ENCODE measurements at places on chromosomes 6 and 20.

GRCh38 chr6:154510144-154510905 lies at the start of gene CNKSR3:
Gene CNKSR3 (minus strand): TSS chr6:154510685. CDS start chr6:154510114, 571 bp downstream.
- DNase-seq: peak; percentile 90

DNA sequence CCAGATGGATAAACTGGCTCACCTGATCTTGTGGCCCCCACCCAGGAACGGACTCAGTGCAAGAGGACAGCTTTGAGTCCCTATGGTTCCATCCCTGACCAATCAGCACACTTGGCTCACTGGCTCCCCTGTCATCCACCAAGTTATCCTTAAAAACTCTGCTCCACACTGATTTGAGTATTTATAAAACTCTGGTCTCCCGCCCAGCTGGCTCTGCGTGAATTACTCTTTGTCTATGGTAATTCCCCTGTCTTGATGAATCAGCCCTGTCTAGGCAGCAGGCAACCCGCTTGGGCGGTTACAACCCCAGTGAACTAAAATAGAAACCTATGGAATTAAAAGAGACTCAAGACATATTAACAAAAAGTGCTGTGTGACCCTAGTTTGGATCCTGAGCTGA lies 38.1 kb upstream of the CD83 start:
- DNase-seq: no peak

DNA sequence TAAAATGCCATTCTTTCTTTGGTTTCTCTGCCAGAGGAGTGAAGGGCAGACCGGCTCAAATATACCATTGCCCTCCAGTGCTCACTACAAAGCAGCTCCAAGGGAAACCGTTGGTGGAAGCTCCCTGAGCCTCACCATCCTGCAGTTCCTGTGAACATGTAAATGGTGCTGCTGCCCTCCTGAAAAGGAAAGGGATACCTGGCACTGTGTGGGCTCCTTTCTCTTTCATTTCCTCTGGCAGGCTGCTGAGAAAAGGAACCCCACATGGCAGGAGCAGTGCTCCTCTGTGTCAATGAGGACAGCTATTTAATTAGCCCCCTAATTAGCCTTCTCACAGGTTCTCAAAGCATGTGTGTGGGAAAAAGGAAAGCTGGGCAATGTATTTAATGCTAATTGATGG lies 142.5 kb downstream of the KLHL32 start:
- DNase-seq: no peak

DNA sequence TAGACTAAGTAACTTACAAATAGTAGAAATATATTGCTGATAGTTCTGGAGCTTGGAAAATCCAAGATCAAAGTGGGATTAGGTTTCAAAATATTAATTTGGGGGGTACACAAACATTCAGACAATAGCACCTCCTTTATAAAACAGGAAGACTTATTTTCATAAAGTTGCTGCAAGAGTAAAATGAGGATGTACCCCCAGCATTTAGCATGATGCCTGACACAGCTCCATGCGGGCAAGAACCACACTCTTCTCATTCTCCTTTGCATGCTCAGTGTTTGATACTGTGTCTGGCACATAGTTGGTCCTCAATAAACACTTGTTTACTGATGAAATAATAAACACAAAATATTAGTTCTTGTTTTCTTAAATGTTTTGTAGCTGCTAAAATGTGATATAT lies 332.9 kb downstream of the TFAP2A start:
- DNase-seq: no peak

DNA sequence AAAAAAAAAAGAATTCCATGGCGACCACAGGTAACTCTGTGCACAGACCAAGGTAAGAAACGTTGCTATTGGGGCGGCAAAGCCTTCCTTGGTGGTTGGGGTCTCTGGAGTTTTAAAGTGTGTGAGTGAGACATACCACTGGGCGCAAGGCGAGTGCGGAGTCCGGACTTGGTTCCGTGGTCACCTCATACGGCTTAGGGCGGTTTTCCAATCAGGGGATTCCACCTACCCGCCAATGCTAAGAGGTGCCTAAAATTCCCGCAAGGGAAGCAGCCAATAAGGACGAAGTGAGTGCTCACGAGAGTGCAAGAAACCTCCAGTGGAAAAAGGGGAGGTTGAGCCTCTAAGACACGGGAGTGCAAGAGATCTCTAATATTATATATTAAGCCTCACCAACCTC lies 68.6 kb upstream of the PRSS16 start:
- DNase-seq: no peak

- DNase-seq: no peak
Measured at GRCh38 chr6:32214126-32214525, 9.7 kb downstream of the NOTCH4 start.

GRCh38 chr6:155248008-155249001 lies 15.5 kb upstream of the CLDN20 start:
- no peak for DNase-seq
